Left ventricle myocardium inferior (tissue), 1 donor: ENCODE measurements at places on chromosomes 2 and 18. TPM values are rescaled to one million over a fixed set of nuclear protein-coding genes. Genes with fewer than 3 reads are reported as not detected.
A peak's percentile ranks its signal among the peaks of the same experiment; 100 is the strongest.

The TMEM200C gene
- total RNA-seq, result 0.96 TPM

The ST8SIA3 gene
- not detected for total RNA-seq

The CAPN13 gene
- total RNA-seq, result not detected

The AP1S3 gene
- 0.47 TPM for total RNA-seq

The C2orf66 gene
- total RNA-seq, result not detected

GRCh38 chr18:23868136-23868785 is 146.3 kb upstream of the TTC39C start:
- H3K27me3 ChIP-seq, result no peaks in the 10 kb centered on the region
- no peak for DNase-seq
- H3K36me3 ChIP-seq, result peaks cover 9% of the 10 kb centered on the region
- H3K4me1 ChIP-seq, result peaks cover 7% of the 10 kb centered on the region
- no peak overlapping the region for H3K4me3 ChIP-seq

GRCh38 chr2:120856421-120856862 is 120.8 kb downstream of the GLI2 start:
- H3K4me1 ChIP-seq, result no peaks in the 10 kb centered on the region
- H3K4me3 ChIP-seq, result no peak overlapping the region
- no peak overlapping the region for H3K27ac ChIP-seq
- no peaks in the 10 kb centered on the region for H3K36me3 ChIP-seq
- H3K27me3 ChIP-seq, result no peaks in the 10 kb centered on the region

GRCh38 chr2:210617732-210618330 is 61.4 kb downstream of the CPS1 start:
- DNase-seq, result no peak
- no peak overlapping the region for H3K27ac ChIP-seq
- no peaks in the 10 kb centered on the region for H3K27me3 ChIP-seq
- H3K36me3 ChIP-seq, result no peaks in the 10 kb centered on the region
- H3K4me1 ChIP-seq, result no peaks in the 10 kb centered on the region
- H3K4me3 ChIP-seq, result no peak overlapping the region

GRCh38 chr2:96260387-96261260 is 5.2 kb downstream of the TMEM127 start:
- peaks cover 100% of the 10 kb centered on the region for H3K4me1 ChIP-seq
- H3K27ac ChIP-seq, result peak overlapping the region; percentile 96
- peak; percentile 61 for DNase-seq
- no peaks in the 10 kb centered on the region for H3K27me3 ChIP-seq
- H3K4me3 ChIP-seq, result peak overlapping the region; percentile 53
- H3K36me3 ChIP-seq, result peaks cover 41% of the 10 kb centered on the region

GRCh38 chr18:68865021-68865420 is 67.1 kb downstream of the CCDC102B start:
- no peaks in the 10 kb centered on the region for H3K36me3 ChIP-seq
- H3K4me3 ChIP-seq, result no peak overlapping the region
- no peak for DNase-seq
- H3K4me1 ChIP-seq, result no peaks in the 10 kb centered on the region
- no peaks in the 10 kb centered on the region for H3K27me3 ChIP-seq
- H3K27ac ChIP-seq, result no peak overlapping the region
